SJSA1 (cell line): ENCODE measurements at places on chromosomes 6 and 20.

GRCh38 chr20:18678549-18679419 lies 90.9 kb downstream of the DTD1 start:
- no peak for DNase-seq

- no peak for DNase-seq
Measured at GRCh38 chr6:90605749-90606340, 19.0 kb upstream of the MAP3K7 start.

- DNase-seq, result no peak
Measured at GRCh38 chr6:98958776-98959175, 11.0 kb upstream of the FBXL4 start.

DNA sequence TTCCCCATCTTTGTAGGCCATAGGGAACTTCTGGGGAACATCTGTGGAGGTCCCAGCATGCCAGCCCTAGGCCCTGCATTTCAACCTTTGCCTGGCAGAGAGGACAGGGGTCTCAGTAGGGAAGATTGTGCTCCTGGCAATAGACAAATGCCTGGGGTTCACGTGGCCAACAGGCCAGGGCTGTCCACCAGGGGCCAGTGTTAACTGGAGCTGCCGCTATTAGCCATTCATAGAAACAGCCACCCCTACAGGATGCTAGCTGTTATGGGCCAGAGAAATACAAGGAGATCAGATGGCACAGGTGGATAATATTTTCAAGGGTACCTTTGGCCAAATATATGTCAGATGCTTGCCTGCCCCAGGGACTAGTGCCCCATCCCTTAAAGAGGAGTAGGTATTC lies 932.9 kb downstream of the QKI start:
- DNase-seq, result no peak

DNA sequence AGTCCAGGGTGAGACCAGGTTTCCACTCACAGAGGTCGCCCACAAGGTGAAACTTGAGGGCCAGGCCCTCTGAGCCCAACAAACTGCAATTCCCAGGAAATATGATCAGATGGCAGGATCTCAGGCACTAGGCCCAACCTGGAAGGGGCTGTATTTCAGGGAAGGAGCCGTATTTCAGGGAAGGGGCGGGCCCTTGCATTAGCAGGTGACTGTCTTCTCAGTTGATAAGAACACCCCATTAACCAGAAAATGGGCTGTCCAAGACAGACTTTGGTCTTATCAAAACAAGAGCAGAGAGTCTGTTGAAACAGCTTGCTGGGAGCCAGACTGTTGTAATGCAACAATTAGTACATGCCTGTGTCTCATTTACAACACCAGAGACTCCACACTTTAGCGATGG lies 10.9 kb upstream of the BNIP5 start:
- DNase-seq, result no peak

GRCh38 chr6:110784610-110784979 lies 30.7 kb downstream of the CDK19 start:
- DNase-seq, result no peak

GRCh38 chr6:34106421-34106820 lies 39.5 kb downstream of the GRM4 start:
- no peak for DNase-seq
